ENCODE measurements at places on chromosomes 7 and 10. TPM values are rescaled to one million over a fixed set of nuclear protein-coding genes. Genes with fewer than 3 reads are reported as not detected.
A peak's percentile ranks its signal among the peaks of the same experiment; 100 is the strongest.

- DNase-seq = no peak
Observed at GRCh38 chr10:118918116-118918515, 111.4 kb upstream of the NANOS1 start.

DNA sequence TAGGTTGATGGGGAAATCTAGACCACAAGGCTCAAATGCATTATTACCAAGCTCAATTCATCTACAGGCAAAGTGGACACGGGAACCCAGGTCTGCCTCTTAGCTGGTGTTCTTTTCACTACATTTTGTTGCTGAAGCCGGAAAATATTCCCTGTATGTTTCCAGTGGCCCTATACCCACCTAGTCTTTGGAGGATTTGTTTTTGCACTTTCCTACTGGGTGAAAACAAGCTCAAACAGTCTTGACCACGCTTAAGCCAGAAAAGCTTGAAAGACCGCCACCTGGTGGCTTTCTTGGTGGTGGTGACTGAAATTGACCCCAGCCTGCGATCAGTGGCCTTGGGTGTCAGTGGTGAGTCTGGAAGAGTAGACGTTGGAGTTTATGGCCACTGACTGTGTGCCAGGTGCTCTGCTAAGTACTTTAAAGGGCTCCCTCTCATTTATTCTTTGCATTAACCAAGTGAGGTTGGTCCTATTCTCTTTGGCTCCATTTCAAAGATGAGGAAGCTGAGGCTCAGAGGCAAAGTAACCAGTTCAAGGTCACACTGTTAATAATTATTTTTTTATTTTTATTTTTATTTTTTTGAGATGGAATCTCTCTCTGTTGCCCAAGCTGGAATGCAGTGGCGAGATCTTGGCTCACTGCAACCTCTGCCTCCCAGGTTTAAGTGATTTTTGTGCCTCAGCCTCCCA is 11.1 kb upstream of the CRTAC1 start:
- DNase-seq = no peak

GRCh38 chr10:71771821-71772617 is 1.3 kb downstream of the VSIR start:
- no peak for DNase-seq

- no peak for DNase-seq
Observed at GRCh38 chr7:70717553-70718329, 414.2 kb upstream of the GALNT17 start.

The LRIT1 gene
- polyA plus RNA-seq = not detected

- no peak for DNase-seq
Observed at GRCh38 chr10:78472551-78472890, 438.9 kb downstream of the RPS24 start.

The SPDYE2B gene
- 0.90 TPM for polyA plus RNA-seq

DNA sequence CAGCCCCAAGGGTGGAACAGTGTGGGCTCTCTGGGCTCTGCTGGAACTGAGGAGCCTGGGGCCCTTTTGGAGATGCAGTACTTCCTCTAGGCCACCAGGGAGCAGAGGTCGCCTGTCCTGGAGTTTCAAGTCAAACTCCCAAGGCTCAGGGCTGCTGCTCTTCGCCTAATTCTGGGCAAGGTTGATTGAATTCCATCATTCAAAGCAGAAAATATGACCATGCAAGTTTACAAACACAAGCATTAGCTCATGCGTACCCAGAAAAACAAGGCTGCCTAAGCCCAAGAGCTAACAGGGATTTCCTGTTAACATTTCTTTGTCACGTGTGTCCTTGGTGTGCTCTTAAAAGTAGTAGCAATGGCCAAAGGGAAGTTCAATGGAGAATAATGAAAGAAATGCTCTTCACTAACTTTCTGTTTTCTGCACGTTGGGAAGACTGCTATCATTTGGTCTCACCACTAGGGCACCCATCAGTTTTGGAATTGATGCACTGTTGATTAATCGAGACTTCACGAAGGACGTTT is 20.1 kb downstream of the LDB3 start:
- no peak for DNase-seq

DNA sequence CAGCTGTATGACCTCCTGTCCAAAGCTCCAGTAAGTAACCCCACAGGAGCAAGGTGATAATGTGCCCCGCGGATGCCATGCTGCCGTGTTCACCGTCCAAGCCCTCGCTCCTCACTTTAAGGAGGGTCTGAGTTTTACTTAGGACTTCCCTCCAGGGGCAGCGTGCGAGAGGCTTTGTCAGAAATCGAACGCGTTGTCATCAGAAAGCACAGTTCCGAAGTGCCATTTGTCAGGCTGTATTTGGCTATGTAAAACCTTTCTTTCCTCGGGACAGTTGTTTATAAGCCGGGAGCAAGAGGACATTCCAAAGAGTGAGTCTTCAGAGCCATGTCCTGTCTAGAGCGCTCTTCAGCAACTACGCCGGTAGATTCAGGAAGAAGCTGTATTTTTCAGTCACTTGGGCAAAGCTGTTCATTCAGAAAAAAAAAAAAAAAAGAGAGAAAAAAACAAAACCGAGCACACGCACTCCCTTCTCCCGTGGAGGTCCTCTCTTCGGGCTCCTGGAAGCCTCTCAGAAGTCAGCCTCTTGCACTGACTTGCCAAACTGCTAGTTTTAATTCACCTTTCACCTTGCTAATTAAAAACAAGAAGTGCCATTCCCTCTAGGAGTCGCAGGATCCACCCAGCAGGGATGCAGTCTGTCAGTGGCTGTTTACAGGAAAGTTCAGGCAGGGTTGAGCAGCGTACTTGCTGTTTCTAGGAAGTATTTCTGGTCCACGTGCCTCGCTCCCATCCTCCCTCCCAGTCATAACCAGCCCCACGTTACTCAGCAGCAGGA is at the start of gene SEMA3E:
Gene SEMA3E, minus strand, starts transcription at position 676 of the 778 bp plus-strand sequence.
- DNase-seq = peak; percentile 37
